ENCODE measurements at places on chromosomes 1 and 21. TPM values are rescaled to one million over a fixed set of nuclear protein-coding genes. Genes with fewer than 3 reads are reported as not detected.

- peak; percentile 59 for DNase-seq
Observed at GRCh38 chr1:179230251-179230650, 774 bp upstream of the ABL2 start.

GRCh38 chr1:227583354-227583753, 20.0 kb downstream of the ZNF678 start:
- DNase-seq = no peak

- DNase-seq = no peak
Observed at GRCh38 chr1:23392125-23392855, 22.7 kb upstream of the ZNF436 start.

The GPR157 gene
- total RNA-seq = 2.3 TPM

DNA sequence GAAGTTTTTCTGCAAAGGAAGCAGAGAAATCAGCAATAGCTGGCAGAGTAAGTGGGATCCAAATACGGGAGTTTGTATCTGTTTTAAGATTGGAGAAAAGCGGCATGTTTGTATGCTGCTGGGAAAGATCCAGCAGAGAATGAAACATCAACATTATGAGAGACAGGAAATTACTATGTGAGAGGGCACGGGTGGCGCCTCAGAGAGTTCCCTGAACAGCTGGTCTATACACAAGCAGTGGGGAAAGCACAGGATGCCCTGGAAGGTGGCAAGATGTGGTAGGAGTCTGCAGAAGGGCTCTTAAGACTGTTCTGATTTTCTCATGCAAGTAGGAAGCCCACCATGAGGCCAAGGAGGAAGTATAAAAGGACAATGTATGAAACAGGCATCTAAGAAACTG, 130.4 kb downstream of the RERE start:
- DNase-seq = no peak

- DNase-seq = peak; percentile 51
Observed at GRCh38 chr1:210527091-210527490, 198.4 kb downstream of the HHAT start.

DNA sequence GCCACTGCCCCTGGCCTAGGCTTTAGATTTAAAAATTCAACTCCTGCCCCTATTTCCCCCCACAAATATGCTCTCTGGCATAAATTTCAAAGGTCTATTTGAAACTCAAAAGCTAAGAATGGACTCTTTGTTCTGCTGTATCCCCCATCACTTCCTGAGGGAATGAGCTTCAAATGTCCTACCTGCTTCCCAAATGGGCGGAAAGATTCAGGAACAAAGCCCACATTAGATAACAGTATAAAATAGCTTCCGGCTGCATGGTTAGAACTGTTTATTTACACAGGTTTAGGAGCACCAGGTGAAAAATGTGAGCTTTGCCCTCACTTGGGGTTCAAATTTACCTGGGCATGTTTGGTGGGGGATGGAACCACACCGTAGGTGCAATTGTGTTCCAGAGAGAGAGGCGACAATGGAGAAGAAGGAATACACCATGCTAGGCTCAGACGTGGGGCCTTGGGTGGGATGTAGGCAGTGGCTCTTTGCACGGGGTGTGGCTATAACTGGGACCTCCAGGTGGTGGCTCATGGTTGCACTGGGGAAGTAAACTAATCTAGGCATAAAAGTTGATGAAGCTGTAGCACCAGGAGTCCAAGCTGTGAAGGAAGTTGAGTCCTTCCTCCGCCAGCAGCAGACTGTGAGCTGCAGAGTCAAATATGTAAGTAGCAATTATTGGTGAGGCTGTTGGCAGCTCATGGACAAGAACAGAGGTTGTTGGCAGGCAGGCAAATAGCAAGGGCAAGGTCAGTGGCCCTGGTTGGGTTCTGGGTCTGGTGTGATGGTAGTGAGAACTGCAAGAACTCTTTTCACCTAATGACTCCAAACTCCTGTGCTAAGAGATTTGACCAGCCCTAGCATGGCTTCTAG, 41.5 kb upstream of the SRSF10 start:
- no peak for DNase-seq

The TRABD2B gene
- total RNA-seq = 2.0 TPM

DNA sequence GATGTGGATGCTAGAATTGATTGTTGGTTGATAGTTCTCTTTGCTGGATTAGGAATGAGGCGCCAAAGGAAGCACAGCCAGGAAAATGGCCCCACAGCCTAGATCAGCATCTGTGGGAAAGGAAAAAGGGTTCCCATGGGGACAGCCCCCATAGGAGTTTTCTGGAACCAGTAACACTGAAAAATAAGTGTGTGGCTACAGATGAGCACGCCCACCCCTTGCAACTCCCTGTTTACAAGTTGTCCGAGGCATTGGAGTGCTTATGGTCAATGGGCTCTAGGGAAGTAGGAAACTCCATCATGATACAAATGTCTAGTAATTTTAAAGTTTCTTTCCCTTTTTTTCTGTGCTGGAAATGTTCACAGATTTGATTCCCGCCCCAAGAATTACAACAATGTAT, 23.8 kb upstream of the UBE2U start:
- DNase-seq = no peak

DNA sequence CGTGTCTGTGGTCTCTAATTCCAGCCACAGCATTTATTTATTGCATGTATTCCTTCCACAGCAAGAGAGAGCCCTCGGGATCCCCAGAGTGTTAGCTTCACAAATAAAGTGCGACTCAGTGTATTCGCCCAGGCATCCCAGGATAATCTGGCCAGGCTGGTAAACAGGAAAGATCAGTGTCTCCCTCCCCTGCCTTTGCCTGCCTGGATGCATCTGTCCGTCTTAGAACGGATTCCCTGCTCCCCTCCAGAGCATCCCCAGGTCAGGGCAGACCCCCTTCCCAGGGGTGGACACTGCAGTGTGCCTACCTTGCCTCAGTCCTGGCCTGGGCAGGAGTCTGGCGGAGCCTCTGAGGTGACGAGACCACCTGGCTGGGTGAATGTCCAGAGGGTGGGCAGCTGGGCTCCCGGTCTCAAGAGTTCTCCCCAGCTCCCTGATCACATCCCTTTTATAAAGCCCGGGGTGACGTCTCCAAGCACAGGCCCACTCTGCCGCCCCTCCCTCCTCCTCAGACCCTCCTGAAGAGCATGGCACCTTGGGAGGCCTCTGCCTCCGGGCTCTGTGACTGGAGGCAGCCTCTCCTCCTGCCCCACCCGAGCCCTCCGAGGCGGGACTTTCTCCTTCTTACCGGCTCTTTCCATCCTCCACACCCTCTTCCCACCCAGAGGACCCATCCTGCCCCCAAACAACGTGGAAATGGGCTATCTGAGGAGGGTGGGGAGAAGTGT, at the start of gene KISS1:
Gene KISS1 (minus strand): TSS at position 424 of the 728 bp plus-strand sequence. CDS start 3,615 bp downstream, outside the sequence.
- DNase-seq = no peak

DNA sequence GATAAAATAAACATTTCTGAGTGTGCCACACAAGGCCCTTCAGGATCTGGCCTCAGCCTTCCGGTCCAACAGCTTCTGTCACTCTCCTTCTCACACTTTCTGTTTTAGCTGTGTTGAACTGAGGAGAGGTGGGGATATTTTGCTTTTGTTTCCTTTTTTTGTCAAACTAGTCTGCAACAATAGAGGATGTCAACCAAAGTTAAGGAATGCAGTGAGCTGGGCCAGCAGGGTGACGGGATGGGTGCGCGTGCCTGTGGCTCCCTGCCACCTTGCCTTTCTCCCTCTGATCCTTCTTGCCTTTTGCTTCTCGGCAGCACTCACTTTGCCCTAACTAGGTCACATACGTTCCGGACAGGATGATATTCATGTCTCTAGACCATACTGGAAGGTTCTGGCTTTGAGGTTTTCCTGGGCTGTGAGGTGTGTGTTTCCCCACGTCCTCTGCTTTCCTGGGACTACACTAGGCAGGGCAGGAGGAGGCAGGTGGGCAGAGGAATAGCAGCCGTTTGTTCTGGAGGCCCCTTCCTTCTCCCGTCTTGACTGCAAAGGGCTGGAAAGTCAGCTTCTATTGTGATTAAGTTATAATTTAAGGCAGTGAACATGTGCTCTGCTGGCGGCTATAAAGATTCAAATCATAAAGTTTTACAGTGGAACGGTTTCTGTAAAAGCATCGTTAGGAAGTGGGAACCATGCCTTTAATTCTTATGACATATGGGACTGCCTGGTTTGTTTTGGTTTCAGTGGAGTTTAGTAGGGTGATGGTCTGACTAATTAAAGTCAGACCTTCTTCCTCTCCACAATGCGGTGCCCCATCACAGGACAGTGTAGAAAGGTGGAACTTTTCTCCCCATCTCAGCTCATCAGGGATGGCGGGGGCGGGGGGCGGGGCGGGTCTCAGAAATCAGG, 67.8 kb downstream of the RNF220 start:
- no peak for DNase-seq

GRCh38 chr21:39307466-39307865, 6.0 kb downstream of the BRWD1 start:
- DNase-seq = no peak

- no peak for DNase-seq
Observed at GRCh38 chr1:180291004-180291403, 60.9 kb downstream of the LHX4 start.

DNA sequence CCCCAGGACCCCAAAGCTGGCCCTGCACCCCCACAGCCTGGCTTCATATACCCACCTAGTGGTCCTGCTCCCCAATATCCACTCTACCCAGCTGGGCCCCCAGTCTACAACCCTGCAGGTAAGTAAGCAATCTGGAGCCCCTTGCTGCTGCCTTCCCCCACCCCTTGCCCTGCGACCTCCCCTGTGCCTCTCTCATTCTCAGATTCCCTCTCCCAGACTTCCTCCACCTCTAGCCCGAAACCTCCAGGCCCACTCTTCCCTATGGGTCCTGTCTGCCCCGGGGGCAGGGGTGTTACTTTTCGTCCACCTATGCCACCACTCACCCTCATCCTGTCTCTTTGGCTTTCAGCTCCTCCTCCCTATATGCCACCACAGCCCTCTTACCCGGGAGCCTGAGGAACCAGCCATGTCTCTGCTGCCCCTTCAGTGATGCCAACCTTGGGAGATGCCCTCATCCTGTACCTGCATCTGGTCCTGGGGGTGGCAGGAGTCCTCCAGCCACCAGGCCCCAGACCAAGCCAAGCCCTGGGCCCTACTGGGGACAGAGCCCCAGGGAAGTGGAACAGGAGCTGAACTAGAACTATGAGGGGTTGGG, 2.9 kb downstream of the SHISA4 start:
- DNase-seq = no peak

- peak; percentile 11 for DNase-seq
Observed at GRCh38 chr1:38786040-38786436, 73.5 kb downstream of the RRAGC start.

DNA sequence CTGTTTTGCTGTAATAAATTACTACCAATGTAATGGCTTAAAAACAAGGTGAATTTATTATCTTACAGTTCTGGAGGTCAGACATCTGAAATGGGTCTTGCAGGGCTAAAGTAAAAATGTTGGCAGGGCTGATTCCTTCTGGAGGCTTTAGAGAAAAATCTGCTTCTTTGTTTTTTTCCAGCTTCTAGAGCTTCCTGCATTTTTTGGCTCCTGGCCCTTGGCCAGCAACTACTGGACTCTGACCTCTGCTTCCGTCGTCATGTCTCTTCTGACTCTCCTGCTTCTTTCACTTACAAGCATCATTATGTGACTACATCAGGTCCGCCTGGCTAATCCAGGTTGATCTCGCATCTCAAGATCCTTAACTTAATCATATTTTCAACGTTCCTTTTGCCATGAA, 350.9 kb downstream of the S1PR1 start:
- DNase-seq = no peak

The TNFRSF14 gene
- total RNA-seq = 0.10 TPM

DNA sequence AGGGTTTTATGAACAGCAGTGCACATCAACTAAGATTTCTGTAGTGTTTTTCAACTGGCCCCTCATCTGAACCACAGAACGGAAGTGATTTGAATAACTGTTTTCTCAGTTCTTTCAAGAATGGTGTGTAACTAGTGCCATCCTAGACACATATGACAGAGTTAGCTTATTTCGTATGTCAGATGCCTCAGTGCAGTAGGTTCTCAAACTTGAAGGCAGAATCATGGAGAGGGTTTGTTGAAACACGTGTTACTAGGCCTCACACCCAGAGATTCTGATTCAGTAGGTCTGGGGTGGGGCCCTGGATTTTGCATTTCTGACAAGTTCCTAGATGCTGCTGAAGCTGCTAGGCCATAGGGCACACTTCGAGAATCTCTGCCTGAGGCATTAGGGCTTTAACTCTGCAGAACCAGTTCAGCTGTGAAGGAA, 49.0 kb downstream of the SCCPDH start:
- DNase-seq = no peak

The ITLN2 gene
- not detected for total RNA-seq

The ZNF683 gene
- not detected for total RNA-seq

The SH2D1B gene
- total RNA-seq = 0.05 TPM

The PADI3 gene
- total RNA-seq = 2.1 TPM

DNA sequence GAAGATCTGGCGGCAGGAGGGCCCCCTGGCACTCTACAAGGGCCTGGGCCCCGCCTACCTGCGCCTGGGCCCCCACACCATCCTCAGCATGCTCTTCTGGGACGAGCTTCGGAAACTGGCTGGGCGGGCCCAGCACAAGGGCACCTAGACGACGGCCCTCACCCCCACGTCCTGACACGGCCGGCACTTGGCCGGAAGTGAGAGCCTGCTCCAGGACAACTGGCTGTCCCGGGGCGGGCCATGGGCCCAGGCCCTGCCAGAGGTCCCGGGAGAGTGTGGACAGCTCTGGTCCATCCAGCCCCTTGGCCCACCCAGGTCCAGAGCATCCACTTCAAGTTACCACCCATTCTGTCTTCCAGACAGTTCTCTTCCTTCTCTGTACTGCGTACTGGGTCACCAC, 3.0 kb upstream of the TMEM82 start:
- DNase-seq = no peak

Data from A172 (cell line).